ENCODE measurements at places on chromosomes 4 and X.

- no peak for DNase-seq
These were observed 108.2 kb upstream of the GPC4 start for GRCh38 chrX:133523526-133523925.

GRCh38 chr4:110064295-110064694 lies 134.1 kb downstream of the ELOVL6 start:
- DNase-seq, result no peak

GRCh38 chr4:146029147-146029546 lies 90.5 kb upstream of the ZNF827 start:
- DNase-seq, result no peak

- DNase-seq, result no peak
These were observed 316.7 kb downstream of the ARHGAP10 start for GRCh38 chr4:148048598-148048997.

DNA sequence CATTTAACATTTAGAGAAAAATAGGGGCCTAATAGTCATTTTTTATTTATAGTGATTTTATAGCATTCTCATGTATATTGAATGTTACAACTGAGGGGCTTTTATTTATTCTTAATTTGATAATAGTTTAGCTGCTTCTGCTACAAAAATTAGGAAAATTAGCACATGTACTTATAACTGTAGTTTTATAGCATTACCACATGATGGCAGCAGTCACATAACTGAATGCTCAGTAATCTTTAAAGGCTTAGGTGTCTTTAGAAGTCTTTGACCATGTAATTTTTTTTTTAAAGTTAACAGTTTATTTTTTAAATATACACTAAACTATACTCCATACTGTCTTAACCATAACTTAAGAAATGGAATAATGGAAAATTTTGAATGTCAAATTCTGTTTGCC lies 136.6 kb downstream of the STAG2 start:
- DNase-seq, result peak; percentile 50

GRCh38 chrX:11535156-11535919 lies 130.4 kb downstream of the ARHGAP6 start:
- no peak for DNase-seq

All from brain (organoid and tissue), 16 donors.